CD4-positive, alpha-beta T cell treated with Interleukin-21 for 1 hour (primary cell): ENCODE measurements at places on chromosomes 11 and 22.

DNA sequence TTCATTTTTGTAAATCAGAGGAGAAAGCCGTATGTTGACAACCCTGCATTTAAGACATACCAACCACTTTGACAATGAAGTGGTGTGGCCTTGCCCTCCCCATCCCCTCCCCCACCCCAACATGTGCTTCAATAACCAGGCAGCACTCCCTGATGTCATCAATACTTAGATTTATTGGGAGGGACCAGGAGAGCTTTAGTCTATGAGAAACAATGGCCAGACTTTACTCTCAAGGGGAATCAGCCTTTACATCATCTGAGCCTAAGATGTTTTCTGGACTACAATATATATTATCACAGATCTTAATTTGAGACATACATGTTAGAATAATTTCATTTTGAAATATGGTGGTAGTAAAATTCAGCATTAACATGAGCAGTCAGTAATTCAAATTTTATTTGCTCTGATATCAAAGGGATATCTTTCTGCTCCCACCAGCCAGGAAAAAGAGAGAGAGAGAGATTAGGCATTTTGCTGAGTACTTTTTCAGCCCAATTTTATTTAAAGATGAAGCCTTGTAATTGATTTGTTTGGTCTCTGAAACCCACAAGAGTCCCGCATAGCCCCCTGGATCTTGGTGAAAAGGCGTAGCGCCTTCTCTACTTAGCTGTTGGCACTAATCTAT is 38.1 kb downstream of the PARVA start:
- no peak for DNase-seq

- DNase-seq, result no peak
Observed at GRCh38 chr22:41504816-41505215, 35.9 kb downstream of the ACO2 start.

DNA sequence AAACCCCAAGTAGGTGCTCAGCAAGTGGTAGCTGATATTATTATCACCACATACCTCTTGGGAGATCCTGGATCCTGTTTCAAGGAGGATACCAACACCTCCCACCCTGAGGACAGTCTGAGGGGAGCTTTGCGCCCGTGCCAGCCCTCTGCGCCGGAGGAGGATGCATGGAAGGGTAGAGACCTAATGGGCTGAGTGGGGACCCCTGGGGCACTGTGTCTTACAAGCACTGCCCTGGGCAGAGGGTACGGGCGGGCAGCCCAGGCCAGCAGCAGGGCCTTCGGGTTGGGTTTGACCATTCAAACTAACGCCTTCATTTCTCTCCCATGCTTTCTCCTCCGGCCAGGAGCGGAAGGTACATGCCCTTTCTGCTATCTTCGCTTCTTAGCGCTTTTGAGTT is 26.3 kb downstream of the MYBPC3 start:
- DNase-seq, result no peak

GRCh38 chr11:62236187-62236586 is 5.9 kb upstream of the SCGB1D2 start:
- DNase-seq, result no peak

DNA sequence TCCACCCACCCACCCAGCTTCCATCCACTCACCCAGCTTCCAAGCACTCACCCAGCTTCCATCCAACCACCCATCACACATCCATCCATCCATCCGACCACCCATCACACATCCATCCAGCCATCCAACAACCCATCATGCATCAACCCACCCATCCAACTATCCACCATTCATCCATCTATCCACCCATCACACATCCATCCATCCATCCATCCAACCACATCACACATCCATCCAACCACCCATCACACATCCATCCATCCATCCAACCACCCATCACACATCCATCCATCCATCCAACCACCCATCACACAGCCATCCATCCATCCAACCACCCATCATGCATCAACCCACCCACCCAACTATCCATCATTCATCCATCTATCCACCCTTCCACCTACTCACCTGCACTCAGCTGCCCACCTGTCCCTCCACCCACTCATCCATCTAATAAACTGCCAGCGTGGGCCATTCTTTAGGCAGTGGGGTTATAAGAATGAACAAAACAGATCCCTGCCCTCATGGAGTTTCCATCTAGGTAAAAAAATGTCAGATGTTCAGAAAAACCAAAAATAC is 88.2 kb downstream of the CELSR1 start:
- no peak for DNase-seq

GRCh38 chr11:33544593-33545373 is 155.8 kb downstream of the C11orf91 start:
- DNase-seq, result no peak

GRCh38 chr11:28962502-28962901 is 854.3 kb downstream of the METTL15 start:
- DNase-seq, result no peak

GRCh38 chr11:91023731-91024130 is 800.9 kb upstream of the CHORDC1 start:
- DNase-seq, result no peak

- DNase-seq, result no peak
Observed at GRCh38 chr11:66259956-66260355, 8.5 kb upstream of the RAB1B start.

GRCh38 chr11:2272946-2273280 is 2.5 kb upstream of the ASCL2 start:
- DNase-seq, result no peak

DNA sequence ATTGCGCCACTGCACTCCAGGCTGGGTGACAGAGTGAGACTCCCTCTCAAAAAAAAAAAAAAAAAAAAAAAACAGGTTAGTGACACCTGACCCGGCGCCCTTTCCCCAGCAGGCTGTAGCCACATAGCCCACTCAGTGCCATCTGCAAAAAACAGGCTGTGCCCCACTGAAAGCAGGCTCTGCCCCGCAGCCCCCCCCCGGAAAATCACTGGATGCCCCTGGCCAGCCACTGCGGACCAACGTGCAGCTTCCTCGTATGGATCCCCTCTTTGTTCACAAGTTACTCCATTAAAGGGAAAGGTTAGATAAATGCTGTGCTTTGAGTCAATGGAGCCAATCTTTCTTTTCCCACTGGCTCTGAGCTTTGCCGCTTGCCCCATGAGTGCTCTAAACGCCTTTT is 660.3 kb downstream of the TBC1D22A start:
- DNase-seq, result no peak

GRCh38 chr22:43036282-43036829 is 21.4 kb upstream of the PACSIN2 start:
- no peak for DNase-seq

GRCh38 chr11:5955586-5955985 is 12.7 kb downstream of the OR56A5 start:
- DNase-seq, result no peak

DNA sequence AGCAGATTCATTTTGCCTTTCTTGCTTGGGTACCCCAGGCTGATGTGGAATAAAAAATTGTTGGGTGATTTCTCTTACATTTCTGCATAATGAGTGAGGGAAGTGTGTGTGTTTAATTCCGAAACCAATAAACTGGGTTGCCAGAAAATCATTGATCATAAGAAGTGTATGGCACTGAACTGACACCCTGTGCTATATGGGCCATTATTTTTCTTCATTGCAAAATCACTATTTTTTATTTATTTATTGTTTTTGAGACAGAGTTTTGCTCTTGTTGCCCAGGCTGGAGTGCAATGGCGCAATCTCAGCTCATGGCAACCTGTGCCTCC is 14.6 kb upstream of the HIKESHI start:
- DNase-seq, result no peak

DNA sequence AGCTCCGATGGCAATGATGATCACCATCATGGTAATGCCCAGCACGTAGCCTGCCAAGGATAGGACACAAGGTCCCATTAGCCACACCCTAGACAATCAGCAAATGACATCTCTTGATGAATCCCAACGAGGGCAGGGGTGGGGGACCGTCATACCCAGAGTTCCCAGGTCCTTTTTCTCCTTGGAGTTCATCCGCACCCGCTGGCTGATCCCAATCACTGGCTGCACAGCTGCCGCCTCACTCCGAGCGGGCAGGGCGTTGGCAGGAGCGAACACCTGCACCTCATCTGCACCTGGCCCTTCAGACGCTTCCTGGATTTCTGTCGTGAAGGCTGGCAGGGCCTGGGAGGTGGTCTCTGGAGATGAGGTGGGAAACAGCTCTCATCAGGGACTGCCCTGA is 2.9 kb downstream of the PIK3IP1 start:
- peak; percentile 40 for DNase-seq

DNA sequence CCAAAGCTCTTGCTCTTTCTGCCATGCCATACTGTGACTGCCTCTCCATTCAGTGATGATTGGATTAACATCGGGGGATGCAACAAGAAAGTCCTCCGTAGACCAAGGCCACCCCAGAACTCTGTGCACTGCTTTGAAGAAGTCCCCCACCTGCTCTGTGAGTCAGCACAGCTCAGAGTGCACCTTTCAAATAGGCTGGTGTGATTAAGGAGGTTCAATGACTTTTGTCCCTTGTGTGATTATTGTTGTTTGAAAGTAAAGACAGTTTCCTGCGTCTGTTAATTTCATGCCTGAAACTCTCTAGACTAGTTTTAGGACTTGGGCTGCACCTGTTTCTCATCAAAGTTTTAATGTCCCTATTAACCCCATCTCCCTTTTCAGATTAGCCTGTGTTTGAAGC is 33.0 kb upstream of the DBX1 start:
- no peak for DNase-seq

GRCh38 chr11:61142424-61142823 is 18.8 kb downstream of the VPS37C start:
- DNase-seq, result no peak

DNA sequence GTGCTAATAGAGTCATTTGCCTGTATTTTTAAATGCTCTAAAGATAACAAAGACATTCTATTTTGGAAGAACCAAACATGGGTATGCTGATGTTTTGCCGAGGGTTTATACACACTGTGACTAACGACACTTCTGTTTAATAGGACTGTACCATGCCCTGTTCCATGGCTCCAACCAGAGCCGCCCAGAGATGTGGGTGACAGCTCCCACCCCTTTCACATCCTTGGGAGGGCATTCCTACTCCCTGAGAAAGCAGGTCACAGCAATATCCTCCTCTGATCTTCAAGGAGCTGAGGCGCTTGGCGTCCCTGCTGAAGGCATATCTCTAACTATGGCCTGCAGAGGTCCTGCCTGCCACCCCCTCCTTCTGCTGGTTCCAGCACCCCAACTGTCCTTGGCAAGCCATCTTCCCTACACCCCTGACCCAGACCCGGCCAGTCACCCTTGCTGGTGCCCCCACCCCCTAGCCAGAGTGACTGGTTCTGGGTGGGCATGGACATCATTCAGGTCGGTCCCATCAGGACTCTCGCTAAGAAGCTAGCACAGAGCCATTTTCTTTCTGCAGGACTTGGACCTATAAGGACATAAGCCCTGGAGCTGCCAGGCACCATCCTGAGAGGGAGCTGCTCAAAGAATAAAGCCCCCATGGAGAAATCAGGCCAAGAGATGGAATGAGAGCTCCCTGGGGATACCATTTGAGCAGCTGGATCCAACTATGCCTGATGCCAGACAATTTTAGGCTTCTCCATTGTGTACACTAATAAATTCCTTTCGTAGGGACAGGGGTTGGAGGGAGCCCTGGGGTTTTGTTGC is 381.3 kb downstream of the CTTN start:
- DNase-seq, result no peak

GRCh38 chr11:67271541-67272284 is 5.4 kb downstream of the GRK2 start:
- peak; percentile 72 for DNase-seq

DNA sequence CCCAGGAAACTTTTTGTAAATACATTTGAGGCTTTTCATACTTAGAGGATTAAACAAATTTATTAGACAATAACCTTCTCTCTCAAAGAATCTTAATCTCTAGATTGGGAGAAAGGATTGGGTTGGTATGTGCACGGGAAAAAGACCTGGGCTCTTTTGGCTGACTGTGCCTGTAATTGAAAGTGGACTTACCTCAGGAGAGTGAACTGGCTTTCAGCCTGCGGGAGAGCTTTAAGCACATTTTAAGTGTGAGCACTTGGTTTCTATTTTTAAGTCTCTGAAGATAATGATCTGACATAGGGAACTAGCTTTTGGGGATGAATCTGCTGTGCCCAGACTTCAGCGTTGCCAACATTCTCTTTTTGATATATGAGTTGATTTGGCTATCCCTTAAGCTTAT is 35.8 kb downstream of the UVRAG start:
- DNase-seq, result no peak

GRCh38 chr22:19177164-19178064 is 1.1 kb downstream of the SLC25A1 start:
- no peak for DNase-seq

- no peak for DNase-seq
Observed at GRCh38 chr11:1743585-1744136, 6.7 kb downstream of the IFITM10 start.

DNA sequence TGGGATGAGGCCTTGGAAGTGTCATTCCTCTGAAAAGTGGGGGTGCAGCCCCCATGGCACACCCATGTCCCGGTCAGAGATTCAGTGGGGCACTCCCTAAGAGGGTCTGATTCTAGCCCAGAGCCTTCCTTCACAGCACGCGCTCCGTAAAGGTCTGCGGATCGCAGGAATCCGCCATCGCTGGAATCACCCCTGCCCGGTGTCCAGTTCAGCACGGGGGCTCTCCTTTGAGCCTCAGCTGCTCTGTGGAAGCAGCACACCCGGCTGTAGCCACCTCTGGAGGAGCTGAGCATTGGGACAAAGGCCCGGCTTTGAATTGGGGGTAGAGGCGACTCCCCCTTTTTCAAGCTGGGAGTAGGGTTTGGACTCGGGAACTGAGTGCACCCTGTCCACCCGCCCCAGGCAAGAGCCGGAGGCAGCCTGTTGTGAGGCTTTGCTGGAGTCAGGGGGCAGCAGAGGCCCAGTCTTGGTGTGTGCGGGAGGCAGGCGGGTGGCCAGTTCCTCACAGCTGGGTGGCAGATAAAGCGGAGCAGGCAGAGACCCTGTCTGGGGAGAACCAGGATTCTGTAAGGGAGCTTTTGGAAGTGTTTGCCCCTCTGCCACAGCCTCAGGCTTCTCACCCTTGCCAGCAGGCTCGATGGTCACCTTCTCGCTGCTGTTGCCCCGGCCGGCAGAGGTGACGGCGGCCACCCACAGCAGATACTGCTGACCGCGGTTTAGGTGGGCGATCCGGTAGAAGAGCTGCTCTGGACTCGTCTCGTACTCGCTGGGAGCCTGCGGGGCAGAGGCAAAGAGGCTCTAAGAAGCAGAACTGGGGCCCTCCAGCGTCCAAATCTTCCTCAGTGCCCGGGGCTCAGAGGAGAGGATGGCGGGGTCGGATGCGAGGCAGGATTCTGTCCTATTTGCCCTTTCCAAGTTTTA is 115.9 kb downstream of the CEP164 start:
- DNase-seq, result no peak

GRCh38 chr11:17014321-17014832 is at the start of gene PLEKHA7:
PLEKHA7 (minus strand) TSS chr11:17014414; CDS start chr11:17014401, 13 bp downstream.
- peak; percentile 19 for DNase-seq
